ENCODE measurements at places on chromosomes 12 and 14. TPM values are rescaled to one million over a fixed set of nuclear protein-coding genes. Genes with fewer than 3 reads are reported as not detected.

DNA sequence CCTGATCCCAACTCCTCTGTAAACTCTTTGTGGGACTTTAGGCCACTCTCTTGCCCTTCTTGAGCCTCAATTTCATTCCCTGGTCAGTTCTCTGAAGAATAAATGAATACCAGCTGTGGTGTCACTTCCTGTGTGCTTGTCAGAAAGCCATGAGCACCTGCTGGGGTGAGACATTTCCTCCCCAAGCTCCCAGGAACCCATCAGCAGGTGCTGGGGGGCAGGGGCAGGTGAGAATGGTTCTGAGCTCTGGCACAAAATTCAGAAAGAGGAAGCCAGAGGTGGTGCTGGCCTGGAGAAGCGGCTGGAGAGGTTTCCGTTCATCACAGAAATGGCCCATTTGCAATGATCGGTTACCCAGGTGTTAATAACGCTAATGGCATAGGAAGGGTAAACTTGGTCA, 14.9 kb downstream of the LHX5 start:
- DNase-seq, result no peak

DNA sequence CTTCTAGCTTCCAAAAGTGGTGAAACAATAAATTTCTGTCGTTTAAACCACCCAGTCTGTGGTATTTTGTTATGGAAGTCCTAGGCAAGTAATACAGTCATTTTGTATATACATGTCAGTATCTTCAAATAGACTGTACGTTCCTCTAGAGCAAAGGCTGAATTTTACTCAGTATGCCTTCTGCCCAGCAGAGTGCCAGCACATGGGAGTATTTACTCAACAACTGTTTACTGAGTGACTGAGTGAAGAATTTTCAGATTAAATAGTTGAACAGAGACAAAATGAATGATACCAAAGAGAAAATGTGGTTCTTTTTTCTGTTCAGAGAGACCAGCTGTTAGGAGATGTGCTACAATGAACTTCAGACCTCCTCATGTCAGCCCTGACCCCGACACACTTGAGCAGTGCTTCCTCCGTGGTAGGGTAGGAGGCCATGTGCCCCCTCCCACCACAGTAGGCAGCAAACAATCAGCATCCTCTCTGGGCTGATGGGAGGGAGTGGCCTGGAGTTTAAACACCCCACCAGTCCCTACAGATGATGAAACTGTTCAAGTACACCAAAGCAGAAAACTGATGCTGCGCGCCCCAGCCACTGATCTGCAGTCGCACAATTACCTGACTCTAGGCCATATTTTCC, 21.7 kb downstream of the BMP4 start:
- no peak for DNase-seq

The SNW1 gene
- polyA plus RNA-seq, result 25.8 TPM

The EGLN3 gene
- polyA plus RNA-seq, result 308 TPM

- no peak for DNase-seq
Observed at GRCh38 chr12:129696926-129697325, 206.9 kb downstream of the TMEM132D start.

DNA sequence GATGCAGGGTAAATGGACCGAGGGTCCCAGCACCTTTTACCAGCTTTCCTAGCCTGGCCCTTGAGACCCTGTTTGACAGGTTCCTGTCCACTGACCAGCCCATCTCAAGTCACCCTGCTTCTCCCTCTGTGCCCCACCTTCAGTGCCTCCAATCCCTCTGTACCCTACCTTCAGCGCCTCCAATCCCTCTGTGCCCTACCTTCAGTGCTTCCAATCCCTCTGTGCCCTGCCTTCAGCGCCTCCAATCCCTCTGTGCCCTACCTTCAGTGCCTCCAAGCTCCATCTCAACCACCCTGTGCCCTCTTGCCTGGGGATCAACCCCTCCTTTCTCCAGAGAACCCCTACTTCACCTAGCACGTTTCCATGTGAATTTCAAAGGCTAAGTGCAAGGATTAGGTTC, 54.3 kb downstream of the ZFP36L1 start:
- DNase-seq, result no peak

The GALNT16 gene
- 48.6 TPM for polyA plus RNA-seq

DNA sequence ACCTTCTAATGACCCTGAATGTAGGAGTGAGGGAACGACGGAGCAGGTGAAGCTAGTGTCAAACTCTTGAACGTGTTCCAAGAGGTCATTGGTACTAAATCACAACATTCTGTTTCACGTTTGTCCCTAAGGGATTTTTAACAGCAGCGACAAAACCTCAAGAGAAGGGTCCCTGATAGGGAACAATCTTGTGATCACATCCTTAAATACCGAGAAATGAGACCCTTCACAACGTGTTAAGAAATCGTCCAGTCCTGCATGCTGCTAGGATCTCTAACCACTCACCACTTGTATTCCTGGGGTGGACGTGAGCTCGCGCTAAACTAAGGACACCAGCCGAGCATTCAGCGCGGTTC, 134.1 kb upstream of the KRAS start:
- DNase-seq, result no peak

DNA sequence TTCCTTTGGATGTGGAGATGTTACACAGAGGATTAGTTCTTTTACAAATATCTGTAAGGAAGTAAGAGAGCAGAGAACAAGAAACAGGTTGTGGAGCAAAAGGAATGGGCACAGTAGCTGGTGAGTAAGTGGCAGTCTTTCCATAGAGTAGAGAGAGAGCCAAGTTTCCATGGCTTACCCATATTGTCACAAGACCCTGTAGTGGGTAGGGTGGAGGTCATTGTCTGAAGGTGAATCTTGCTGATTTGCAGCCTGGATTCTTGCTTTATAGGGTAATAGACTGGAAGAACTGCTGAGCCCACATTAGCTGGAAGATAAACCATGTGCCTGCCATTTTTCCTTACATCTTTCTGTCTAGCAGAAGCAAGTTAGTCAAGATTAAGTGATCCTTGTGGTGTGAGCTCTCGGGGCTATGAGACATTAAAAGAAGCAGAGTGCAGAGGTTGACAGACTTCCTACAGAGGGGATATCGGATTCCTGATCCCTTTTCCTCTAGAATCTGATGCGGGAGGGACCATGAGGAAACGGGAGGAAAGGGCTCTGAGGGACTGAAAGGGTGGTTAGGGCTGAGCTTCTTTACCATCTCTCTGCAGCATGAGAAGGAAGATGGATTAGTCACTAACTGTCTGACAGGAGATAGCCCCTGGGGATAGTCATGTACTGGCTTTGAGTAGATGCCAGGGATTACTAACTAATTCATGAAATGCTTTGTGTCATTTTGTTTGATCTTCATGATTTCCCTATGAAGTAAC, 44.0 kb upstream of the LRTM2 start:
- no peak for DNase-seq

Measured in heart left ventricle (tissue), 16 donors.